ENCODE measurements at places on chromosomes 3 and 15. TPM values are rescaled to one million over a fixed set of nuclear protein-coding genes. Genes with fewer than 3 reads are reported as not detected.

Gene CEP19
- 0.71 TPM for total RNA-seq

Gene ATP6V1A
- total RNA-seq: 61.9 TPM

Gene NR2E3
- total RNA-seq: not detected

Gene PAQR5
- 4.7 TPM for total RNA-seq

Gene HDC
- total RNA-seq: not detected

Gene LRRC2
- not detected for total RNA-seq

Gene EBLN2
- 1.2 TPM for total RNA-seq

Gene ANKUB1
- 1.7 TPM for total RNA-seq

Gene GRIP2
- total RNA-seq: 0.28 TPM

Gene GPR62
- total RNA-seq: not detected

Gene DUOX1
- 59.4 TPM for total RNA-seq

Gene CFAP92
- total RNA-seq: 0.19 TPM

Gene SKOR1
- 0.19 TPM for total RNA-seq

Gene AAGAB
- total RNA-seq: 33.6 TPM

Gene ATP10A
- total RNA-seq: 0.42 TPM

Gene ZMYND10
- total RNA-seq: 1.1 TPM

Gene GOLGA8J
- not detected for total RNA-seq

Gene SLC28A1
- not detected for total RNA-seq

Gene SYNM
- 0.74 TPM for total RNA-seq

Gene PLA2G4D
- not detected for total RNA-seq

Gene DPPA2
- total RNA-seq: not detected

Gene RTP4
- 0.07 TPM for total RNA-seq

Gene GATM
- 1.2 TPM for total RNA-seq

Gene SEC61A1
- total RNA-seq: 138 TPM

Gene ZNF80
- not detected for total RNA-seq

Gene CAV3
- not detected for total RNA-seq

Gene NUSAP1
- 56.6 TPM for total RNA-seq

Gene HTR3E
- total RNA-seq: not detected

Gene MYH15
- total RNA-seq: 0.21 TPM

Gene SLC22A14
- total RNA-seq: not detected

Gene MUC4
- total RNA-seq: not detected

Gene NTRK3
- total RNA-seq: not detected

Gene WDR72
- not detected for total RNA-seq

Gene GOLGA8Q
- not detected for total RNA-seq

Gene CYP1A1
- total RNA-seq: 10.3 TPM

Gene H1-8
- total RNA-seq: not detected

Gene GOLGA8N
- total RNA-seq: 1.4 TPM

Gene PYGO1
- total RNA-seq: 0.49 TPM

Gene CELF6
- not detected for total RNA-seq

Gene ALDH1L1
- 2.9 TPM for total RNA-seq

Gene MYO5C
- total RNA-seq: 21.0 TPM

Gene TTC23
- total RNA-seq: 15.9 TPM

Gene ESYT3
- total RNA-seq: 0.28 TPM
